ENCODE measurements at places on chromosomes 6 and 20. TPM values are rescaled to one million over a fixed set of nuclear protein-coding genes. Genes with fewer than 3 reads are reported as not detected.
A peak's percentile ranks its signal among the peaks of the same experiment; 100 is the strongest.

- DNase-seq: no peak
Observed at GRCh38 chr6:143608906-143609305, 68.9 kb upstream of the PHACTR2 start.

- DNase-seq: no peak
Observed at GRCh38 chr6:85346196-85346595, 103.7 kb upstream of the NT5E start.

GRCh38 chr6:108561742-108562502 is 1.2 kb downstream of the FOXO3 start:
- peak; percentile 43 for DNase-seq

DNA sequence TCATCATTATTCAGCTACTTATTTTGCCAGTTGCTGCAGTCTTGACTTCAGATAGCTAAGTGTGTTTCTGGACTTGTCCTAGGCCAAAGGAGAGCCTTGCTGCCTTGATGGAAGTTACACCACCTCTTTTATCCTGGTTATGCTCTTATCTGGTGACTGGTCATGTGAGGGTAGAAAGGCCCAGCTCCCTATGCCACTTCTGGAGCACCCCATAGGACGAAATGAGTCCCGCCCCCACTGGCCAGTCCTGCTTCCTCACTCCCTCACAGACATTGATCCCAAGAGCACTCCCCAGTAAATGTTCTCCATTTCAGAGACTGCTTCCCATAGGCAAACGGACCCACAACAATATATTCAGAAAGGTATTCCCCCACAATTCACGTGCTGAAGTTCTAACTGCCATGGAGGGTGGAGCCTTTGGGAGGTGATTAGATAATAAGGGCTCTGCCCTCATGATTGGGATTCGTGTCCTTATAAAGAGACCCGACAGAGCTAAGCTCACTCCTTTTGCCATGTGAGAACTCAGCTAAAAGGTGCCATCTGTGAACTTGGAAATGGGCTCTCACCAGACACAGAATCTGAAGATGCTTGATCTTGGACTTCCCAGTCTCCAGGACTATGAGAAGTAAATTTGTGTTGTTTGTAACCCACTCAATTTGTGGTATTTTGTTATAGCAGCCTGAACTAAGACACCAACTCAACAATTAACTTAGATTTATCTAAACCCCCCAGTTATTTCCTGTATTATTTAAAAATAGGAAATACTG is 21.5 kb upstream of the ELOVL2 start:
- no peak for DNase-seq

GRCh38 chr6:160678744-160679401 is 14.8 kb upstream of the LPA start:
- peak; percentile 39 for DNase-seq

DNA sequence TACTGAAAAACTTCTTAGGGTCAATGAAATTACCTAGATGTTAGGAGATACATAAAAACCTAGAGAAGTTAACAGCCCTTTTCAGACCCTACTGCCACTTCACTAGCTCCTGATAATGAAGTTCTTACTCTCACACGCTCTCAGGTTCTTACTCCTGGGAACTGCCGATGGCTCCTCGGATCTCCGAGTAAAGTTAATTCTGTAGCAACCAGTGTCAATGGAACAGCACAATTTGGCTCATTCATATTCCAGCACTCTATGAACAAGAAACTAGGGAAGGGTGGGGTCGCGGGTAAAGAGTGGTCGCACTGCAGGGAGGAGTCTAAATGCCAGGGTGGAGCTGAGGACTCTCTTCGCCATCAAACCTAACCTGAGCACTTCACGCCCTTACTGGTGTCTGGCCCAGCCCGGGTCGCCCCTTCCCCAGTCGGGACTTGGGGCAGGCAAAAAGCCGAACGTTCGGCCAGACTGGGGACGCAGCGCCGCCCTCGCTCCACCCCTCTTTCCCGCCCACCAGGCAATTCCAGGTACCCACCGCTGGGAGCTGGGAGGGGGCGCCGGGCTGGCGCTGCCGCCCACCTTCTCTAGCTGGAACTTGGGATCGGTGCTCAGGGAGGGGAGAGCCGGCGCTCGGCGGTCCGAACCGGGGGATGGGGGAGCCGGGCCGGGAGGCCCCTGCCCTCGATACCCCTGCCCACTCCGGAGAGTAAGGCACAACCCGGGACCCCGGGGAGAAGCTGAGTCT is 744 bp downstream of the RAB23 start:
- peak; percentile 90 for DNase-seq

DNA sequence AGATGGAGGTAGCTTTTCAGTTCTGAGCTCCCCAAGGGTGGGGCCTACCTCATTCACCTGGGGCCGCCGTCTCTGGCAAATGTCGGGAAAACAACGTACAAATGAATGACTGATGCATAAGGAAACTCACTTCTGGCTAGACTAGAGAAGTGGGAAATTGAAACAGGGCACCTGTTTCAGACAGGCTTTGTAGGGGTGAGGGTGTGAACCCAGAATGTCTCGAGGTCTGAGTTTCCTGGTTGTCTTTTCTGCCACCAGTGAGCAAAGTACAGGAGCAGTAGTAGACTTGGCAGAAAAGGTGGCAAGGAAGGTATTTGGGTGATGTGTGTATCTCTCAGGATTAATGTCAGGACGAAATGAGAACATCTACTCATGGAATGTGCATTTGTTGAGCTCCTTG is 308.5 kb downstream of the CLIC5 start:
- DNase-seq: no peak

- peak; percentile 30 for DNase-seq
Observed at GRCh38 chr6:129370268-129370916, 339.6 kb downstream of the ARHGAP18 start.

GRCh38 chr20:4814696-4815252 is 93.1 kb downstream of the PRND start:
- no peak for DNase-seq

GRCh38 chr20:20894280-20894679 is 181.8 kb upstream of the RALGAPA2 start:
- no peak for DNase-seq

DNA sequence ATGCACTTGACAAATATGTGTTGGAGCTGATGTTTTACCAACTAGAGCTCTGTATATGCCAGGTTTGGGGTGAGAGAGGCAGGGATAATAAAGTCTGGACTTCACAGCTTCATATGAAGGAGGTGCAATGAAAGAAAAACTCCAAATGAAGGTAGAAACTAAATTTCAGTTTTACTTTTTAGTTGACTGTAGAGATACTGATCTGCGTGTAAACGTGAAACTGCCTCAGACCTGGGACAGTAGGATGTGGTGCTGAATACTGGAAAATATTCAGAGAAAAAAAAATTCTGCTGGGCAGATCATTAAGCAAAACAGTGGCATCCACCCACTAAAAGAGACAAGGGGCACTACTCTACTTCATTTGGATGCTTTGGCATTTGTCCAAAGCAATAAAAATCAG is 94.5 kb downstream of the BACH2 start:
- no peak for DNase-seq

GRCh38 chr6:72646604-72647485 is 25.0 kb downstream of the KCNQ5 start:
- DNase-seq: no peak

The KHDRBS2 gene
- total RNA-seq: 2.7 TPM

The MAS1 gene
- total RNA-seq: 0.02 TPM

The SLC35D3 gene
- 0.57 TPM for total RNA-seq

The ULBP1 gene
- total RNA-seq: 2.1 TPM

The BMP5 gene
- total RNA-seq: not detected

The SLC17A1 gene
- total RNA-seq: not detected
